HTR-8/SVneo (cell line): ENCODE measurements at places on chromosomes 13 and 19.
A peak's percentile ranks its signal among the peaks of the same experiment; 100 is the strongest.

GRCh38 chr19:46670813-46671212, 9.8 kb upstream of the DACT3 start:
- no peak for DNase-seq

DNA sequence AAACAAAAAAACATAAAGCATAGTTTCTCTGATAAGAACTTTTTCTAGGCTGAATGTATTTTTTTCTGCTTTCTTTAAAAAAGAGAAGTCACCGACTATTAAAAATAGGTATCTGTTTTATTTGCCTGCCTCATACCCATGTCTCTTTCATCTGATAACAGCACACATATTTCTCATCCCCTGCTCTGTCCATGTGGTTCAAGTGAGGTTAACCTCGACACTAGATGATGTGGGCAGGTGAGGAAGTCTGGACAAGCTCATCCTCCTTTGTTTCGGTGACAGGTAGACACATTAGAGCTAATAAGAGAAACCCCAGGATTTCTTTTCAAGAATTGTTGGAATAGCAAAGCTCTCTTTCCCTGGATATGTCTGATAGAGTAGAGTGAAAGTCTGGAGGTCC, 222.7 kb downstream of the GPC5 start:
- DNase-seq: no peak

GRCh38 chr13:32267836-32268439, 47.2 kb downstream of the ZAR1L start:
- no peak for DNase-seq

DNA sequence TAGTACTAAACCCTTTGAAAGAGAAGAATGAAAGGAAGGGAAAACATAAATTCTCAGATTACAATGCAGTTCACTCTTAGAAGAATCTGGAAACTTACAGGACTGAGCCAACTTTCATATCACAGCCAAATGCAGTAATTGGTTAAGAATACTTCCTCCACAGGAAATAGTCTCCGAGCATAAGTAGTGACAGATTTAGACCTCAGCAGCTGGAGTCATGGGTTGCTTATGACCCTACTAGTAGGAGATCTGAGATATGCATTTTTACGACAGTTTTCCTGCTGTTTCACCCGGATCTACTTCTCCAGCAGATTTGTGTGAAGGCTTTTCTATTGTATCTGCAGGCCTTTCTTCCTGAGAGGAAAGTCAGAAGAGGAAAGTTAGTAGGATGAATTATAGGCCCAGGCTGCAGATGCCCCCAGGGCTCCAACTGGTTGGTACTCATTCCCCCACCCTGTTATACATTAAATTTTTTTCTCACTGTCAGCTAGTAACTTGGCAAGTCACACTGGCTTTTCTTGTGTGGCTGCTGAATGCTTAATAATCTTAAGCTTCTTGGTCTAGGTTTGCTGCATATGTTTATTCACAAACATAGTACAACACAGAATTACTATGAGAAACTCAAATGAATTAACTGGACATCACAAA, 1241.5 kb upstream of the MIR17HG start:
- DNase-seq: peak; percentile 4

DNA sequence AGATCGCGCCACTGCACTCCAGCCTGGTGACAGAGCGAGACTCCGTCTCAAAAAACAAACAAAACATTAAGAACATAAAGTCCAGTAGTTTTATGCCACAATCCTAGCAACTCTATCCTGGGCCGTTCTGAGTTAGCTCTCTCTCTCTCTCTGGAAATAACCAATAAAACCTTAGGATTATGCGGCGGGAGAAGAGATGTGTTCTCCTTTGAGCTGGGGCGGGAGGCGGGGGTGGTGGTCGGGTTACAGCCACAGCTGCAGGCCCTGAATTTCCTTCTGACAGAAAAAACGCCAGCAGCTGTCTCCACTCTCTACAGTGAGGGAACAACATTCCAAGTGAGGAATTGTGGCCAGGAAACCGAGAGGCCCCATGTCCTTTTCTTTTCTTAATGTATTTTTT, 9.1 kb upstream of the PNMA8A start:
- DNase-seq: no peak

DNA sequence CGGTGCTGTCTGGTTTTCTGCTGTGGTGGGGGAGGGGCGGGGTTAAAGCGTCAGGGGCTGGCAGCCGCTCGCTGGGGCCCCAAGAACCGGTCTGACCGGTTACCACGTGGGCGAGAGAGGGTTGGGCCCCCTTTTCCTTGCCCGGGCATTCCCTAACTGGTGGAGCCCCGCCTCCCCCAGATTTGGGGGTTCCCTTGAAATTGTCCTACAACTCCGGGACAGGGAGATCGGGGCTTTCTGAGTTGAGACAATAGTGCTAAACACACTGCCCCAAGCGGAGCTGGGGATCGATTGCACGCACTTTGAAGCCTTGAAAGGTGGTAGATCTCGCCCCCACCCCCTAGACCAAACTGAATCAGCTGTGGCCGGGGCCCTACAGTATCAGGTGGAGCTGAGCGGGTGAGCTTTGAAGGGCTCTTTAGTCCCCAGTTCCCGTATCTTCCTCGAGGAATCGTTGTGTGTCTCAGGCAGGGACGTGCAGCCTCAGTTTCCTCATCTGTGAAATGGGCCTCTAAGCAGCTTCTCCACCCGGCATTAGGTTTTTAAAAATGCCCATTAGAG, 4.8 kb downstream of the IER2 start:
- peak; percentile 47 for DNase-seq

DNA sequence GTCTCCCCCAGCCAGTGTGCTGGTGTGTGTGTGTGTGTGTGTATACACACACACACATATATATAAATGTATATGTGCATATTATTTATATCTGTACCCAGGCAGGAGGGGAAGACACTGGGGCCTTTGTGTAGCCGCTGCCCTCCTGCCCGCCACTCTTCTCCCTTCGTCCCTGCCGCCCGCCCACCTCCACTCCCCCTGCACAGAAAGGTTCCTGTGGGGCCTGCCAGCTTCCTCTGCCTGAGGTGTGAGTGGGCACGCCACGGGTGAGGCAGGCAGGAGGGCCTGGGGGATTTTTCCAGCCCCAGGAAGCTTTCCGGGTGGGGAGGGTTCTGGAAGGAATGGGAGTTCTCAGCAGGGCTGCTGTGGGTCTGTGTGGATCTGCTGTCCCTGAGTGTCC, 6.9 kb downstream of the IRF2BP1 start:
- DNase-seq: no peak

DNA sequence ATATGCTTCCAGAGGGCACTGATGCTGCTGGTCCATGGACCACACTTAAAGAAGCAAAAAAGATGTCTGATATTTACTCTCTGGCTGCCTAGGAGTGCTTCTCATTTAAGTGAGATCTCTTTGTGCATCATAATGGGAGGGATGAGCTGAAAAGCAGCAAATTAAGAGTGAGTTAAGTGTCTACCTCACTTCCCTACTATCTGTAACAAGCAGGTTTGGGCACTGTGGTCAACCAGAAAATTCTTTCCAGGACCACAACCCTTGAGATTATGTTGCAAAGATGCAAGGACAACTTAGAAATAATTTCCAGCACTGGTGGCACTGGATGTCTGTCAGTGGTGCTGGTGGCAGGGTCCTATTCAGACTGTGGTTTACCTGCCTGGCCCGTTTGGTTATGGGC, 52.1 kb upstream of the USPL1 start:
- no peak for DNase-seq

DNA sequence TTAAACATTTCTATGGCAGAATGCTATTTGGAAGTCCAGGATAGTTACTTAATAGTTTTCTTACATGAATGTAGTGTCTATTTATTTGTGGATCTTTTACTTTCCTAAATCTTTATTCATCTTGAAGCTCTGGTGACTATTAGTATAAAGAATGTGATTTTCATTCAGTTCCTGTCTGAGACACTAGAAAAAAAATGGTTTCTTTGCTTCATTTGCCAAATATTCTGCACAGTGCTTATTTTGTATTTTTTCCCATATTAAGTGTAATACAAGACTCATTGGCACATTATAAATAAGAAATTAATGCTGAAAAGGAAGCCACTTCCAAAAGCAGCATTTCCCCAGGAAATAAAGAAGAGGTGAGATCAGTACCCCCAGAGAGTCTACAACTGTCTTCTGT, 109.8 kb downstream of the POSTN start:
- DNase-seq: no peak

DNA sequence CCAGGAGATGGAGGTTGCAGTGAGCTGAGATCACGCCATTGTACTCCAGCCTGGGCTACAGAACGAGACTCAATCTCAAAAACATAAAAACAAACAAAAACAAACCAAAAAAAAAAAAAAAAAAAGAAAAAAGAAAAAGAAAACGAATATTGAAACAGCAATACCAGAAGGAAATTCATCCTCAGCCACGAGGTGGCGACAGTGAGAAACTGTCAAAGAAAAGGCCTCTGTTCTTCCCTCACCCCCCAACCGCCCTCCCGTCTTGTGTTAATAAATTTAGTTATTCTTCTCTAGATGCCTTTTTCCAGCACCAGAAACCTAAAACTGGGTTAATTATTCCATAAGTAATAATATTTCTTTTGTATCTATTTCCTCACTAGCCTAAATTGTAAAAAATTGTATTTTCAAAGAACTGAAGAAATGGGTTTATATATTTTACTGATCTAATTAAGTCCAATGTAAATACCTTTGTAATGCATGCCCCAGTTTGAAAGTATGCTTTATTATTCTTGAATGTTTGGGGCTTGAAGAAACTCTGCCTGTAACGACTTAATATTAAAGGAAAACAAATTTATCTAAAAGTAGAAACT, 38.6 kb downstream of the LIG4 start:
- no peak for DNase-seq

- DNase-seq: no peak
Measured at GRCh38 chr13:101714195-101714594, 261.7 kb downstream of the ITGBL1 start.

DNA sequence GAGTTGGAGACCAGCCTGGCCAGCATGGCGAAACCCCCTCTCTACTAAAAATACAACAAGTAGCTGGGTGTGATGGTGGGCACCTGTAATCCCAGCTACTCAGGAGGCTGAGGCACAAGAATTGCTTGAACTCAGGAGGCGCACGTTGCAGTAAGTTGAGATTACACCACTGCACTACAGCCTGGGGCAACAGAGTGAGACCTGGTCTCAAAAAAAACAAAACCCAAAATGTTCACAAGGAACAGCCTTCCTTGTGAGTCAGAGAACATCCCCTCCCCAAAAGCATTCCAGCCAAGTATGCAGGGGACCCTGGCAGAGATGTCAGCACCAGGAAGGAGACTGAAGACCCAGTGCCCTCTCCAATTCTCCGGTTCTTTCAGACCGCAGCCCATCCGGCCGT, 314.9 kb upstream of the TSHZ3 start:
- no peak for DNase-seq

DNA sequence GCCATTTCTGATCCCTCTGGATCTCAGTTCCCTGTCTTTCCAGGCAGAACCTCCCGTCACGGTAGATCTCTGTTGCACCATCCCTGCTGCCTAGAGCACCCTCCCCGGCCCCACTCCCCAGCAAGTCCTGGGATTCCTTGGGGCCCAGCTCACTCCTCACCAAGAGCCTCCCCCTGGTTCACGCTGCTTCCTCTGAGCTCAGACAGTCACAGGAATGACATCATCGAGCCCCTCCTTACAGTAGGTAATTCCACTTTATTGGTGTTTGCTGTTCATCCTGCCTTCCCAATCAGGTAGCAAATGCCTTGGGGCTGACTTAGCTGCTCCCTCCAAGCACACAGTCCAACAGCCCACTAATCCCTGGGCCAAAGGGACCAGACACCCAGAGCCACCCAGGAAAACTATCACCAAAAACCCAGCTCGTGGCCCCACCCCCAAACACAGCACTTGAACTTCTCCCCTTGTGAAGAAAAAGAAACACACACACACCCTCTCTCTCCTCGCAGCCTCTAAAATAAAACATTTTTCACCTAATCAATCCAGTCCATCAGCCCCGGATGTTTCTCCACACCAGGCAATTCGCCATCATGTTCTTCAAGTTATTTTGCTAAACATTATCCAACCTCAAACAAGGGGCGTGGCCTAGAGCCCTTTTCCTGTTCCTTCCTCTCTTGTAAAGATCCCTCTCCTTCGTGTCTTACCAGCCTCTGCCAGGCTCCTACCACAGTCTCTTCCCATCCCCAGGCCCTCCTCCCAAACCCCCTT, 2.5 kb downstream of the NAPA start:
- no peak for DNase-seq

DNA sequence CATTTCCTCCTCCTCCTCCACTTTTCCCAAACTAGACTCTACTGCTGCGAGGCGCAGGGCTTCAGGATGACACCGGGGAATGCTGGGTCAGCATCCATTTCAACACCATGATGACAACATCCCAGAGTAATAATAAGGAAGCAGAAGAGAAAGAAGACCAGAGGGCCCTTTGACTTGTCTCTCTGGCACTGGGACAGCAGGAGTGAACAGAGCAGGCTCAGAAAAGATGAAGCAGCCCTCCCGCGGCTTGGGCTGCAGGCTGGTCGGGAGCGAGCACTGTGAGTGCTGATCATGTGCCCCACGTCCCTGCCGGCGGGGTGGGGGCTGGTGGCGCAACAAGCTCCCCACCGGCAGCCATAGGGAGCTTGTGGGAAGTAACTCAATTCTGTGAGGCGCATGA, 30.5 kb downstream of the RANBP3 start:
- DNase-seq: no peak

GRCh38 chr13:95295026-95295425, 6.2 kb downstream of the ABCC4 start:
- no peak for DNase-seq

GRCh38 chr13:75136151-75136550, 345.8 kb downstream of the TBC1D4 start:
- DNase-seq: no peak

DNA sequence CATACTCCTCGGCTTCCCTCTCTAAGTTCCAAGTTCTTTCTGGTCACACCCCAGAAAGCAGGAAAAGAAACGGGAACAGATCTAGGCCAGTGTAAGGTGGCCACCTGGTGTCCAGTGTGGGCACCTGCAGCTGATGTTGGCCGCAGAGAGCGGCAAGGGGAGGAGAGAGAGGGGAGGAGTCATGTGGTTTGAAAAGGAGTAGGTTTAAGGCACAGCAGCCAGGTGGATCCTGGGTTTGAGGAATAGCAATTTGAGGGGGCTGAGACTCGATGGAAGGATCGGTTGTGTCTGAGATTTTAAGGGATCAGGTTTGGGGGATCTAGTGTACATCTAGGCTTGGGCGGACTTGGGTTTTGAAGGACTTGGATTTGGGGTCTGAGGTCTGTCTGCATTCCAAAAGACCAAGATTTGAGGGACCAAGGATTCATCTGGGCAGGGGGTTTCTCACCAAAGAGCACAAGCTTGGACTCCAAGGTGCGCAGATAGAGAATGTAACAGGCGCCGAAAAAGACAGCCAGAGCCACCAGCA, 1.2 kb downstream of the RABAC1 start:
- DNase-seq: peak; percentile 85

DNA sequence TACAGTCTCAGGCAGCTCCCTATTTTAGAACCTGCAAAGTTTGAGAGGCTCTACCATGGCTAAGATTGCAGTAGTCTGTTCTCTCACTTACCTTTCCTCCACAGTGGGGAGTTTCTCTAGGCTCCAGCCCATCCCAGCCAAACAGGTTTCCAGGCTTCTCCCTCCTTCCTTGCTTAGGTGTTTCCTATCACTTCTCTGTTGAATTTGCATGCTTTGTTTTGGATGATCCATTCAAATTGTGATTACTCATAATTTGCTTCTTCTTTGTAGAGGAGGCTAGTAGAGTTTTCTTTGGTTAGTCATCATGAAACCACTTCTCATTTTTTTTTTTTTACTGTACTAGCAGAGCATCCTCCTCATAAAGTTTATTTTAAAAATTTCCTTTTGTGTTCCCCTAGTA, 1242.2 kb upstream of the MIR17HG start:
- DNase-seq: peak; percentile 1

- peak; percentile 84 for DNase-seq
Measured at GRCh38 chr19:850221-850978, 1.7 kb upstream of the ELANE start.
